ENCODE measurements at places on chromosomes 6 and 20.

- peak; percentile 25 for DNase-seq
Measured at GRCh38 chr6:50818673-50819072, at the start of gene TFAP2B. TFAP2B (plus strand) TSS chr6:50818871; CDS start chr6:50818892, 21 bp downstream.

DNA sequence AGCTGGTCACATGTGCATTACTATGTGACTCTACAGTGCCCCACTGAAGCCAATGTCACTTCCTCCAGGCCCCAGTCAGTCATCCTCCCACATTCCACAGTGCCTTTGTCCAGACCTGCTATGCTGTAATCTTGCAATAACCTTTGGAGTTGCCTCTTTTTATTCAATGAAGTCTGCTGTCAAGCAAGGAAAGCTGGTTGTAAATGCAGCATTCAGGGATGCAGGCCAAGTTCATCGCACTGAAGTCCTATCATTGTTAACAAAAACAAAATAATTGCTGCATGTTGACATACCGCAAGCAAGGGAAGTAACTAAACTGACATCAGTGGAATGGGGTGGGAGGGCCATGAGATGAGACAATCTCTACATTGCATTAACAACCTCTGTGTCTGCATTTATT lies 131.2 kb upstream of the CDYL start:
- DNase-seq, result no peak

- no peak for DNase-seq
Measured at GRCh38 chr6:31356216-31356945, 598 bp downstream of the HLA-B start.

DNA sequence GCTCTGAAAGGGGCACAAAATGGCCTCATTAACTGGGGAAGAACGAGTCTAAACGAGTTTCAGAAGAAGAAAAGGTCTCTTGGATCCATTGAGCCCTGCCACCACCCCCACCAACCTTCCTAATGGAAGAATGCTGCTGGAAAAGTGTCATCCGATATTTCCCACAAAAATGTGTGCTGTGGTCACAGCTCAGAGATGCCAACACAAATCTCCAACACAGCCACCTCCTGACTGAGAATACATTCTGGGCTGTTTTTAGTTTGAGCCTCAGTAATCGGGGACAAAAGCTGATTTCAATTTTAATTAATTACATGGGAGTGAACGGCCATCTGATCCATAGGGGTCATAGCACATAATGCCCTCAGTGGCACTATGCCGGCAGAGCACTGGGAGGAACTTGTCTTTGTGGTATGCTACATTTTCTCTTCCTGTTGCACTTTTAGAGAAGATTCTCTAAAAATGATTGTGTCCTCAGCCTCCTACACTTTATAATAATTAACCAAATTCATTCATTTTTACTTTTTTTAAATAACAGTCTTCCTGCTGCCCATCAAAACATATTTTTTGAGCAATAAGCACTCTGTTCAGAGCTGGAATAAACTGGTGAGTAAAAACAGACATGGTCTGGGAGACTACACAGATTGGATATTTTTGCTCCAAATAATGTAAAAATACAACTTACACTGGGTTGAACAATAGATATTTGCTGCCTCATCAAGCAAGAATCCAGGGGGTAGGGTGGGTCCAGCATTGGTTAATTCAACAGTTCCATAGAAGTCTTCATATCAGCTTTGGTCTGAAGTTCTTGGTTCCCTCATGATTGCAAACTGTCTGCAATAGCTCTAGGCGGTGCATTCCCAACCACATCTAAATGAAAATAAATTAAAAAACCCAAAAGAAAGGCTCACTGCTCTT lies 143.6 kb upstream of the TMEM170B start:
- DNase-seq, result no peak

DNA sequence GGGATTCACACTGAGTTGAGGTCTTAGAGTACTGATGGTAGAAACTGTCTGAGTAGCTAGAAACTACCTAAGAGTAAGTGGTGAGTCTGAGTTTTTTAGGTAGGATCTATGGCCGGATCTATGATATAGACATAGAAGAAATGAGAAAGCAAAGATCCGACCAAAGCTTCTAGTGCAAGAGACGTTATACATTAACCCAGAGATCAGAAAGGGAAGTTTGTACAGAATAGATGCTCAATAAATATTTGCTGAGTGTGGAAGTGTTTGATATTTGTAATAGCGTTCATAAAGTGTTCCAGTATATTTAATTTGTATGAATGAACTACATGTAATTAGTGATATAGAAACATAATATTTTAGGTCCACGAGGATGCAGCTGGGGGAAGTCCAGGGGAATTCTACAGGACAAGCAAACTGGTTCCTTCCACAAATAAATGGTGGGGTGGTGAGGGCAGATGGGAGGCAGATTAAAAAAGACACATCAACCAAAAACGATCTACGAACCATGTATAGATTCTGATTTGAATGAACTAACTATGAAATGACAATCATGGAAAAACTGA lies 31.9 kb upstream of the JARID2 start:
- DNase-seq, result no peak

- DNase-seq, result no peak
Measured at GRCh38 chr6:154169193-154169847, 130.3 kb downstream of the OPRM1 start.

- no peak for DNase-seq
Measured at GRCh38 chr6:37607944-37608343, 89.7 kb downstream of the MDGA1 start.

GRCh38 chr6:80161434-80161833 lies 55.0 kb downstream of the BCKDHB start:
- peak; percentile 65 for DNase-seq

- no peak for DNase-seq
Measured at GRCh38 chr6:3856576-3856975, 7.4 kb downstream of the FAM50B start.

GRCh38 chr6:73309535-73309784 lies 44.6 kb downstream of the DPPA5 start:
- no peak for DNase-seq

DNA sequence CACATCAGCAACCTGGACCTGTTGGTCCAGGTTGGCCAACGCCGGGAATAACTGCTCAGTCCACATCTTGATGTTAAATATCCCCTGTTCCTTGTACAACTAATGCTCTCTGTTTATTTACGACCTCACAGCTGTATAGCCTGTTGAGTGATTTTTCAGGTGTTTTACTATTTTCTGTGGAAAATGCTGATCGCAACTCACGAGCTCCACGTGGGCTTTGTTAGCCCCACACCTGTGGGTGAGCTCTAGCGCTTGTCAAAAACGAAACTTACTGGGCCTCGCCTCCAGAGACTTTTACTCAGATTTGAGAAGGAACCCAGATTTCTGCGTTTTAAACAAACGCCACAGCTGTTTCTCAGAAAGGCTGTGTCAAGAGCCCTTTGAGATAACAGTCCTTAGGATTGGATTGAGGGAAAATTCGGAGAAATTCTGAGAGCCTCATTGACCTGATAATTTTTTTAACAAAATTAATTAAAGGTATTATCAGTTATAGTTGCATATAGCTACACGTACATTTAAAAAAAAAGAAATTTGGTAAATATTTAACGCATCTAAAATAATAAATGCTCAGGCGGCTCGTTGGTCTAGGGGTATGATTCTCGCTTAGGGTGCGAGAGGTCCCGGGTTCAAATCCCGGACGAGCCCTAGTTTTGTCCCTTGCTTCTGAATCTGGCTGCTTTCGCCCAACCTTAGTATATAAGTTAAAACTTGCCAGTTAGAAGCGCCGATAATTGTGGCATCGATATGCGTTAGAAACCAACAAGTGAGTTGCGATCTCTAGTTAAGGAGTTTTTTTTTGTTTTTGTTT lies 16.7 kb downstream of the HMGN4 start:
- peak; percentile 88 for DNase-seq

DNA sequence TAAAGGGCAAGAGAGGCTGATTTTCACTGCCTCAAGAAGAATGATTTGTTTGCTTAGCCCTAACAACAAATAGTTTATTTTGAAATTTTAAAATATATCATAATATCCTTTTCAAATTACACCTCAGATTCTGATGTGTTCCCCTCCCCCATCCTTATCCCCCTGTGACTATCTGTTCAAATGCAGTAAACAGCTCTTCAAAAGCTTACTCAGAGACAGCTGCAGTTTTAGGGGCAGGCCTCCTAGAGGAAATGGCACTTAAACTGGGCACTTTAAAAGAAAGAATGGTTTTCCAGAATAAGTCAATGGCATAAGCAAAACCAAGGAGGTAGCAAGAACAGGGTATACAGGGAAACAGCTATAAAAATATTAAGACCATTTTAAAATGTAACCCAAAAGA lies 118.6 kb upstream of the UST start:
- peak; percentile 14 for DNase-seq

DNA sequence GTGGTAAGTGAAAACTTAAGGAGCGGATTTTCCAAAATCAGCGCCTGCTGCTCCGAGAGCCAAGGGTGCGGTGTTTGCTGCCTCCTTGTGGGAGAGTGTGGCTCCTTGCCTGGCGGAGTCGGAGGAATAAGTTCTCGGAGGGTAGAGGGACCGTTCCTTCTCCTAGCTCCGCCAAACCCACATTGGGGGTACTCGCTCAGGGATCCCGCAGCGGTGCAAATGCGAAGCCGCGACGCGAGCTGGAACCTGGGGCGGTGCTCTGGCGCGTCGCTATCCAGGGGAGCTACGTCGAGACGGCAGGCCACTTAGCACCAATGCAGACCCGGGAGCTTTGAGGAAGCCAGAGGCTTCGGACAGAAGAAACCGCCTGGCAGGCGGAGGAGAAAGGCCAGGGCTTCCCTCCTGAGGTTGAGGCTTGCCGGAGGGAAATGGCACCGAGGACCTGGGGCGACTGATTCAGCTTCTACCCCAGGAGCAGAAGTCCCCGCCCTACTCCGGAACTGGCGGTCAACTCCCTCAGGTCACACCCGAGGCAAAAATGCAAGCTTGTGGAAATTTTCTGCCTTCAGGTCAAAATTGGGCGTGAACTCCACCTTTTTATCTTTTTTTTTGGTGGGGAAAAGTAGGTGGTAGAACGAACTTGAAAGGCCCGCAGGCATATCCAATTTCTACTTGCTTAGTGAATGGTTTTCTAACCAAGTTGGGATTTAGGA lies 5.7 kb upstream of the DDX43 start:
- peak; percentile 53 for DNase-seq

GRCh38 chr6:11328613-11329247 lies 96.3 kb upstream of the NEDD9 start:
- no peak for DNase-seq

DNA sequence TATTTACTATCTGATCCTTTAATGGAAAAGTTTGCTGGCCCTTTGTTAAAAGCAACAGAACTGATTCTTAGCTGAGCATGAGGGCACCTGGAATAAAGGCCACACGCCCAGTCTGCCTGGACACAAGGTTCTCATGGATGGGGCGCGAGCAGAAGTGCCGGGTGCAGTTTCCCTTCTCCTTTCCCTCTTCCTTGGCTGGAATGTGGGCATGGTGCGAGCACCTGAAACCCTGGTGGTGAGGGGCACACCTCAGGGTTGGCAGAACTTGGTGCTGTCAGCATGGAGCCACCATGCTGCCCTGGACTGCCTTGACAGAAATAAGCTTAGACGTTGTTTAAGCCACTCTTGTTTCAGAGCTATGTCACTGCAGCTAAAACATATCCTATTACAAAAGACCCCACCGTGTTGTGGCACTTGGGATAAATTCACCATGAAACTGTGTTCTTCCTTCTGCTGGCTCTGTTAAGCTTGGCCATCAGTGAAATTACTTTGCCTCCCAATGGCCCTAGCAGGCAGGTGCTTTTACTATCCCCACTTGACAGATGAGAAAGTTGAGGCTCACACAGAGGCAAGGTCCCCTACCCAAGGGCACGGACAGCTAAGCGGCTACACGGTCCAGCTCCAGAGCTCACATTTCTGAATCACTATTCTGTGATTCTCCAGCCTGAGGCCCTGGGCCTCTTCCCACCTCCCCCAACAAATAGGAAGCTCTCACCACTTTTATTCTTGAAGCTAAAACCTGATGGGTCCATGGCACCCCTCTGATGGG lies 115.9 kb downstream of the PREX1 start:
- DNase-seq, result no peak

- no peak for DNase-seq
Measured at GRCh38 chr20:15890407-15890982, 682.8 kb downstream of the KIF16B start.

GRCh38 chr6:52293067-52293466 lies 8.5 kb upstream of the MCM3 start:
- peak; percentile 58 for DNase-seq

GRCh38 chr6:2085657-2086056 lies 159.7 kb downstream of the GMDS start:
- DNase-seq, result no peak

DNA sequence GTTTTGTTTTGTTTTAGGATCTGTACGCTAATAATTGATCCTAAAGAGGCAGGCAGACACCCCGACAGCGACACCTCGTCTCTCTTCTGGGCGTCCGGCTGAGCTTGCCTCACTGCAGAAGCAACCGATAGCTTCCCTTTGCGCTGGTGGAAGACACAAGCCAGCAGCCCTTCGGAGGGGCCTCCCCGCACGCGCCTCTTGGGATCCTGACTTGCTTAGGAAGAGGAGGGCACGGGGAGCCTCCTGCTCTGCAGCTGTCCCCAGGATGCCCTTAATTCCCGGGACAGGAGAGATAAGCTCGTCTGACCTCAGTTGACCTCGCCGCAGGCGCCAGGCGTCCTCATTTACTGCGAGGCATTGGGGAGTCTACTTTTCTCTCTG lies 94.0 kb downstream of the CD83 start:
- DNase-seq, result peak; percentile 98

DNA sequence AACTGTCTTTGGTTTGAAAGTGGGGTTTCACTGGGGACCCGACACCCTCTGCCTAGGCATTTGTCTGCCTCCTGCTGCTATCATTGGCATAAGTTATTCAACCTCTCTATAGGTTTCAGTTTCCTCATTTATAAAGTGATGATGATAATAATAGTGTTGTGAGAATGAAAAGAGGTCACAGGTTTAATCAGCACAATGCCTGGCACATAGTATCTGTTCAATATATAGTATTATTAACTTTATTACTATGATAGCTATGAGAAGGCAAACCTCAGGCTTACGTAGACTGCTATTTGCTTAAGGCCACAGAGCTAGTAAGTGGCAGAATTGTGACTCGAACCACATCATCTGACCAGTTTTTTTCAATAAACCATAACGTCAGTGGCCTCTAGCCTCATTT lies 256.8 kb downstream of the CDKAL1 start:
- DNase-seq, result no peak

DNA sequence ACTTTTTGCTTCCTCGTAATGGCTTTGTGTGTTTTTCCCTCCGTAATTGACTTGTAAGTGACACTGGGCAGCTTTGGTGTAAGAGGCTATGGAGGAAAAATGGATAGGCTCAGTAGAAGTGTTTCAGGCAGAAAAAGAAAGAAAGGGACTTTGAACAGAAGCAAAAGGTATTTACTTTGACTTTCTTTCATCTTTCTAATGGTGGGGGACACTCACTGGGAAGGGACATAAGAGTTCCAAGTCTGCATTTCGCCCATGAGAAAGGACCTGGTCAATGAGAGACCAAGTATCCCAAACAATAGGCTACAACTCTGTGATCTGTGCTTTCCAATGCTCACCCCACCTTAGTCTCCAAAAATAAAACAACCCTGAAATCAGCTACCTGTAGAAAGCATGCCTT lies 41.6 kb downstream of the NOX3 start:
- no peak for DNase-seq

All from NCI-H82 (cell line).